ENCODE measurements at places on chromosomes 13 and 19.

DNA sequence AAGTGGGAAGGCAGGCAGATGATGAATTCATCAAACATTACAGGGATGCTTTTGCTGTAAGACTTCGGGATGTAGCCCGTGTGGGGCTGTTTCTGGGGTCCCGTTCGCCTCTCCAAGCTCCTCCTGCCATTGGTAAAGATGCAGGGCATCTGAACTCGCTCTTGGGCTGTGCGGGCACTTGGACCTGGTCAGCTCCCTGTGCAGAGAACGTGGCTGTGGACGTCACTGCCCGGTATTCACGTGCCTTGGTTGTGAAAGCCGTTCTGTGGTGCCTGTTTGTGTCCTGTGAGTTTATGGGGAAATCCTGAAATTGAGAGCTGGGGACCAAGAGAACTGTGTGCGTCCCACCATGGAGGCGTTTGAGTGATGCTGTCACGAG, 5.4 kb downstream of the TFDP1 start:
- no peak overlapping the region for H3K27ac ChIP-seq
- no peaks in the 10 kb centered on the region for H3K27me3 ChIP-seq
- peaks cover 7% of the 10 kb centered on the region for H3K4me1 ChIP-seq
- no peak for DNase-seq
- H3K4me3 ChIP-seq = no peak overlapping the region
- H3K36me3 ChIP-seq = no peaks in the 10 kb centered on the region

GRCh38 chr13:106329941-106330340, 205.5 kb downstream of the EFNB2 start:
- no peaks in the 10 kb centered on the region for H3K4me1 ChIP-seq
- no peaks in the 10 kb centered on the region for H3K36me3 ChIP-seq
- no peak for DNase-seq
- H3K27ac ChIP-seq = no peak overlapping the region
- H3K27me3 ChIP-seq = no peaks in the 10 kb centered on the region

DNA sequence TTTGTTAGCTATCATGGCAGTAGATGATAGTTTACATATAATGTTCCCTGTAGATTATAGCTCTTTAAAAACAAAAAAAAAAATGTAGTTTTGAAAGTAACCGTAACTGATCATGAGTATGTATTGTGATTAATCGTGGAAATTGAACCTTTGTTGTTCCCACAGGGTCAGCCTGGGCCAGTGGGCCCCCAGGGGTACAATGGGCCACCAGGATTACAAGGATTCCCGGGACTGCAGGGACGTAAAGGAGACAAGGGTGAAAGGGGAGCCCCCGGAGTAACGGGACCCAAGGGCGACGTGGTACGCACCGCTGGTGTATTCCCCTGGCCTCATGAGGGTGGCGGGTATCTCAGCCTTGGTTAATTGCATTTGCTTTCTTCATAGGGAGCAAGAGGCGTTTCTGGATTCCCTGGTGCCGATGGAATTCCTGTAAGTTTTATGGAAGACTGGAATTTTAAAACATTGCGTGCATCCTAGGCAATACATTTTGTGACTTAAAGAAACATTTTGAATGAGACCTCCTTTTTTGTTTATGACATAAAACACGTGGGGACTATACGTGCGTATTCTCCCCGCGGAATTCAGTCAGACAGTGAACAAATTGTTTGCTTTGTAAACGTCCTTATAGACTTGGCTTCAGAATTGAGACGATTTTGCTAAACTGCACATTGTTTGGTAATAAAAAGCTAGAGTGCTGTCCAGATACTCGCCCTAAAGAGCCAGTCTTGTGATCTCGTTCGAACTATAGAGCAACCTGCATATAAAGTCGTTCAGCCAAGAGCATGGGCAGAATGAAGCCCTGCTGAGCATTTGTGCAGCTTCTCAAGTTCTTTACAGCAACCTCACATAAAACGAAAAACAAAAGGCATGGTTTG, 117.7 kb downstream of the COL4A2 start:
- peak overlapping the region; percentile 96 for H3K27ac ChIP-seq
- DNase-seq = no peak
- no peak overlapping the region for H3K4me3 ChIP-seq
- H3K4me1 ChIP-seq = peaks cover 6% of the 10 kb centered on the region
- H3K36me3 ChIP-seq = peaks cover 5% of the 10 kb centered on the region
- no peaks in the 10 kb centered on the region for H3K27me3 ChIP-seq

DNA sequence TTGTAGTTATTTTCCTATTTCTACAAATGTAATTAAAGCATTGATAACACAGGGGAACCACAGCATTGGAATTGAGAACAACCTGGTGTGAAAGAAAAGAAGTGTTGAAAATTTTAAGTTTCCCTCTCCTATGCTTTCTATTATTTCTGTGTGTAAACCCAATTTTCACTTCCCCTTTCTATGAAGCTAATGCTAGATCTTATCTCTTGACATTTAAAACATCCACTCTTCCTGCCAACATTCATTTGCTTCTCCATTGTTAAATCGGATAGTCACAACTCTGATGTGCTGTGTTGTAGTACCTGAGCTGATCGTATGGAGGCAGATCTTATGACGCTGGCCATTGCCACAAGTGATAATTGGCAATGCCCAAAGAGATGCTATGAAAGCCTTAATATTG, 203.0 kb downstream of the ITGBL1 start:
- no peak for DNase-seq
- H3K4me1 ChIP-seq = no peaks in the 10 kb centered on the region
- no peak overlapping the region for H3K27ac ChIP-seq
- no peaks in the 10 kb centered on the region for H3K27me3 ChIP-seq
- H3K4me3 ChIP-seq = no peak overlapping the region

GRCh38 chr13:106619688-106620555, 52.0 kb upstream of the ARGLU1 start:
- no peaks in the 10 kb centered on the region for H3K27me3 ChIP-seq
- H3K4me3 ChIP-seq = peak overlapping the region; percentile 52
- H3K36me3 ChIP-seq = no peaks in the 10 kb centered on the region
- no peaks in the 10 kb centered on the region for H3K4me1 ChIP-seq

GRCh38 chr13:99307648-99308339, 595 bp upstream of the GPR183 start:
- no peaks in the 10 kb centered on the region for H3K27me3 ChIP-seq
- no peaks in the 10 kb centered on the region for H3K36me3 ChIP-seq
- peak overlapping the region; percentile 79 for H3K27ac ChIP-seq
- peaks cover 26% of the 10 kb centered on the region for H3K4me1 ChIP-seq
- H3K4me3 ChIP-seq = peak overlapping the region; percentile 58

DNA sequence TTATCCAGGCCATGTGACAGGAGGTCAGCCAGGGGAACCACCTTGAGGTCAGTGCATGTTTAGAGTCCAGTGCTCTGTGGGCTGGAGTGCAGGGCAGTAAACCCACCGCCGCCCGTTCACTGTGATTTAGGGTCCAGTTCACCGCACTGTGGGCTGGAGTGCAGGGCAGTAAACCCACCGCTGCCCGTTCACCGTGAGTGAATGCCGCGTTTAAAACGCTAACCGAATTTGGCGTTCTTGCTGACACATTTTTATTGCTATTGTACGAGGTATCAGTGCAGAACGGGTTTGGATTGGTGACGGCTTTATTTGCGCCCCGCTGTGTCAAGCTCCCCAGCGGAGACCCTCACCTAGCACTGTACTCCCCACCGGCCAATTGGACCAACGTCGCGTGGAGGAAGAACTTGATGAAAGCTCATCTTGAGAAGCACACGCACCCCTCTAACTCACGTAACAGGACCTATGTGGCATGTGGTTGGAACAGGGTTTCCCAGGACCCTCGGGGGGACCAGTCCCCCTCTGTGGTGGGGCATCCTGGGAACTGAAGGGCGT, 27.9 kb downstream of the C13orf46 start:
- H3K4me1 ChIP-seq = peaks cover 4% of the 10 kb centered on the region
- H3K27me3 ChIP-seq = no peaks in the 10 kb centered on the region
